Kidney epithelial cell (primary cell): ENCODE measurements at places on chromosomes 6 and 20.

DNA sequence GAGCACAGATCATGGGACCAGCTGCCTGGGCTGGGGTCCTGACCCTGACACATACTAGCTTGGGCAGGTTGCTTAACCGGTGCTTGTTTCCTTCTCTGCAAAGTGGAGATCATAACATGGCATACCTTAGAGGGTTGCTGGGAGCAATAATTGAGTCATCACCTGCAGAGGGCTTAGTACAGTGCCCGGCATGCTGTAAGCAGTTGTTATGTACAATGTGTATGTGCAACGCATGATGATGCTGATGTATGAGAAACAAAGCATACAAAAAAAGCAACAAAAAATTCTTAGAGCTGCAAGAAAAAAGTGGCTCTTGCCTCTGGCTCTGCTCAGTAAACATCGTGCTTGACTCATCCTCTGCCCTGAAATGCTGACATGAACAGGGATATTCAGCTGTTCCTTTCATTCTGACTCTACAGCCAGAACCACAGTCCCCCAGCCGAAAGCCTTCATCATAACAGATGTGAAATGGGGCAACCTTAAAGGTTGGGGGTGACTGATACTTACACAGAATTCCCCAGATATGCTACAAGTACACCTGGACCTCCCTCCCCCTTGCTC is 91.7 kb downstream of the CLIC5 start:
- DNase-seq = no peak

DNA sequence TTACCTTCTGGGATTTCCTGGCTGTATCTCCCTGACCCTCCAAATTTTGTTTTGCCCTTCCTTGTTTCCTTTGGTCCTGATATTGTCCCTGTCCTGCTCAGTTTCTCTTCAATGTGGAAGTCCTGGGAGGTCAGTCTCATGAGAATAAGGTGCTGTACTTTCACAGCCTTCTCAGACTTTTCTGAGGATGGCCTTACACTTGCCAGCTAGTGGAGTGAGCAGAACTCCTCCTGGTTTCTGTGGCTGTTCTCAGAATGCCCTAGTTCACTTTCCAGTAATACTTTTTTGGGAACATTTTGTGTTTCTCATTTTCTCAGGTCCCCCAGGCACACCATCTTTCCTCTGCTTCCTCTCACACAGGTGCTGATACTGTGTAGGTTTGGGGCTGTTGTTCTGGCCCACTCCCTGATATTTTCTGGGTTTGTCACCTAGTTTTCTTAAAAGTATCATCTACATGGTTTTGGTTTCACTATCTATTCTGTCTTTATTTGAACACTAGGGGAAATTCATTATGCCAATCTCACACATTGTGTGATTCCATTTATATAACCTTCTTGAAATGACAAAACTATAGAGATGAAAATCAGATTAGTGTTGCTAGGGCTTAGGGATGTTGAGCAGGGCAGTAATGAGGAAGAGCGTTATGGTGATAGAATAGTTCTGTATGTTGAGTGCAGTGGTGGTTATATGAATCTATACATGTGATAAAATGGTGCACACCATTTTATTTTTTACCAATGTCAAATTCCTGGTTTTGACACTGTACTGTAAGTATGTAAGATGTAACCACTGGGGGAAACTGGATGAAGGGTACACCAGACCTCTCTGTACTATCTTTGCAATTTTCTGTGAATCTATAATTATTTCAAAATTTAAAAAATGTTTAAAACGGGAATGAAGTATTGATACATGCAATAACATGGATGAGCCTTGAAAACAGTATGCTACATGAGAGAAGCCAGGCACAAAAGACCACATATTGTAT is 27.2 kb upstream of the BRPF3 start:
- no peak for DNase-seq

DNA sequence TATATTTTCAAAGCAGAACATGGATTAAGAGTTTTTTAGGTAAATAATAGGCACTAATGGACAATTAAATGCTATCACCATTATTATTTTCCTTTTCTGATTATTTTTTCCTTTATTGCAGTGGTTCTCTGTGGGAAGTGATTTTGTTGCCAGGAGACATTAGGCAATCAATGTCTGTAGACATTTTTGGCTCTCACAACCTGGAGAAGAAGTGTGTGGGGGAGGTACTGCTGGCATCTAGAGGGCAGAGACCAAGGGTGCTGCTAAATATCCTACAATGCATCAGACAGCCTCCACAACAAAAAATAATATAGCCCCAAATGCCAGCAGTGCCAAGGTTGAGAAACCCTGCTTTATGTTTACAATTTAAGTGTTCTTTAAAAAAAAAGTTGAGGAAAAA is 8.3 kb downstream of the IFNGR1 start:
- no peak for DNase-seq

DNA sequence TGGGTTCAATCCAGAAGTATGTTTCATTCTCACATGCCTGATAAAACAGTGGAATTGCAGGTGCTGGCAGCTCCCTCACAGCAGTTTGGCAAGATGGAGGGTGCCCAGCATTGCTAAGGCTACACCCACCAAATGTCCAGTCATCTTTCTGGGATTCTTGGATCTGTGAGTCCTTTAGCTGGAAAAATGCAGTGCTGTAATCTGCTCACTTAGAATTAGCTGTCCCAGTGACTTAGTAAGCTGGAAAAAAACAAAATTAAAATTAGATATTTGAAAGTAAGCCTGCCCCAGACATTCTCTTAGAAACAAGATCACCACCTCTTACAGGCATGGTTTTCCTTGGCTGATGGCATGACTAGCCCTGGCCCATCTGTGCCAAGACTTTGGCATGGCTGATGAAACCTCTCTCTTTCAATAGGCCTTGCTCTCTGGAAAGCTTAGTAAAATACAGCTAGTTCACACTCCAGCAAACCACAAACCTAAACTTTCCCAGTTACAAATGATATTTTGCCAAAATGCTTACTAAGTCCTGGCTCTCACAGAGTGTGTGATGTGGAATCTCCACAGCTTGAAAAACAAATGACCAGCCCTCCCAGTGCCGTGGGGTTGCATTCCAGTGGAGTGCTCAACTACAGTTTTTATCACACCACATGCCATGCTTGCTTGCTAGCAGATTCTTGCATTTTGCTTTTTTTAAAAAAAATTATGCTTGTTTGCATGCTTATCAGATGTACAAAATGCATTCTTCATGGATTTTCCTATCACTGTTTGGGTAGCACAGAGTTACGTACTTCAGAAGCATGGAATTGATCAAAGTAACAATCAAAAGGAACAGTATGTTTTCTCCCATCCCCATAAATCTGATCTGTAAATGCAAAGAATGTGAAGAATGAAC is 261.5 kb downstream of the EYA4 start:
- DNase-seq = peak; percentile 59

DNA sequence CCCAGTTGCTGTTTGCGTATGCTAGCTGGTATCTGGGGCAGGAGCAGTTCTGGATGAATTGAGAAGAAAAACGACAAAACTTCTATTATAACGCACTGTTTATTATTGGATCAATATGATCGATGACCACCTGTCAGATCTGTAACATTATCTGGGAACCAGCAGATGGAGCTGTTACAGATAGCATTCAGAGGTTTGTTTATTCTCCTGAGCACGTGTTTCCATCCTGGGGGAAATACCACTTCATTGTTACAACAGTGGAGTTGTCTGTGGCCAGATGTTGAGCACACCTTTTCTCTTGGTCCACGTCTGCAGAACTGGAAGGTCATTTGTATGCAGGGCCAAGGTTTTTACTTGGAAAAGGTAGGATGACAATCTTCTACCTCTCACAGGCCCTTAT is 16.0 kb upstream of the NKX2-2 start:
- no peak for DNase-seq

GRCh38 chr6:157244175-157244574 is 79.1 kb downstream of the TMEM242 start:
- no peak for DNase-seq

- DNase-seq = no peak
Measured at GRCh38 chr6:142155895-142156757, 9.1 kb downstream of the VTA1 start.

DNA sequence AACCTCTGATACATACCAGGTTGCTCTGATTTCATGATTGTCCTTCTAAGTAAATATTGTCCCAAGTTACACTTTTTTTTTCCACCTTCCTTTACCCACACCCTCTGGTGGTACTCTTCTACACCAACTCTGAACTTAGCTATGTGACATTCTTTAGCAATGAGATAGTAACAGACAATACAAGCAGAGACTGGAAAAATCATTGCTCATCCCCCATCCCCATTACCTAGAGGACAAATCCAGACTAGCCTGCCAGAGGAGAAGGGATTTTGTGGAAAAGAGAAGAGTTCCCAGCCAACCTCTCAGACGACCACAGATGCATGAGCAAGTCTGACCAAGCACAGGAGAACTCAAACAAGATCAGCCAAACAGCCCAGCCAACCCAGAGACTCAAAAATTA is 32.8 kb upstream of the TFAP2B start:
- no peak for DNase-seq

GRCh38 chr6:706146-706545 is 13.2 kb upstream of the EXOC2 start:
- DNase-seq = no peak

DNA sequence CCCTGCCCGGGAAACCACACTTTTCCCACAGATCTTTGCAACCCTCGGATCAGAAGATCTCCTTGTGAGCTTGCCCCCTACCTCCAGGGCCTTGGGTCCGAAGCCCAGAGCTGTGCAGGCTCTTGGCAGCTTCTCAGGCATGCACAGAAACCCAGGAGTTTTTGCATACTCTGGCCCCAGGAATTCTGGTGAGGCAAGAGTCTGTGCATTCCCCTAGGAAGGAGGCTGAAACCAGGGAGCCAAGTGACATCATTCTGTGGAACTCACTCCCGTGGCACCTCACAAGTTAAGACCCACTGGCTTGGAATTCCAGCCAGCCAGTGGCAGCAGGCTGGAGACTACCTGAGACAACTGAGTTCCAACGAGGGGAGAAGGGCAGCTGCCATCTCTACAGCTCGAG is 100.1 kb downstream of the TNFRSF21 start:
- no peak for DNase-seq

GRCh38 chr20:51384875-51385274 is 157.6 kb downstream of the NFATC2 start:
- no peak for DNase-seq

- no peak for DNase-seq
Measured at GRCh38 chr6:43720999-43721398, 33.4 kb upstream of the MRPS18A start.

- DNase-seq = no peak
Measured at GRCh38 chr6:128487055-128487454, 33.3 kb downstream of the PTPRK start.

DNA sequence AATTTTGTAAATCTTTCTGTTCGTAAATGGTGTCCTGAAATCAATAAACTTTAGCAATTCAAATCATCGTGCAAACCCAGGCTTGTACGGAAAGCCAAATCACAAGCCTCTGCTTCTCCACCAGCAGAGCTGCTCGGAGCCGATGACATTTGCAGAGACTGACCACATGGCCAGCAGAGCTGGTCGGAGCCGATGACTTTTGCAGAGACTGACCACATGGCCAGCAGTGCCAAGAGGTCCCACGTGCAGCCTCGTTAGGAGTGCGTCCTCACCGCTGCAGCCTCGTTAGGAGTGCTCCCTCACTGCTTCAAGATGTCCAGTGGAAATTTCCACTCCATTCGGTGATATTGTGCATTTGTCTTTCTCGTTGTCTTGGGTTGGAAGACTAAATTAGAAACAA is 28.5 kb downstream of the SMOC2 start:
- no peak for DNase-seq

- DNase-seq = no peak
Measured at GRCh38 chr6:108921547-108922361, 73.5 kb downstream of the ARMC2 start.

- DNase-seq = no peak
Measured at GRCh38 chr20:51037532-51038115, 14.7 kb upstream of the KCNG1 start.

DNA sequence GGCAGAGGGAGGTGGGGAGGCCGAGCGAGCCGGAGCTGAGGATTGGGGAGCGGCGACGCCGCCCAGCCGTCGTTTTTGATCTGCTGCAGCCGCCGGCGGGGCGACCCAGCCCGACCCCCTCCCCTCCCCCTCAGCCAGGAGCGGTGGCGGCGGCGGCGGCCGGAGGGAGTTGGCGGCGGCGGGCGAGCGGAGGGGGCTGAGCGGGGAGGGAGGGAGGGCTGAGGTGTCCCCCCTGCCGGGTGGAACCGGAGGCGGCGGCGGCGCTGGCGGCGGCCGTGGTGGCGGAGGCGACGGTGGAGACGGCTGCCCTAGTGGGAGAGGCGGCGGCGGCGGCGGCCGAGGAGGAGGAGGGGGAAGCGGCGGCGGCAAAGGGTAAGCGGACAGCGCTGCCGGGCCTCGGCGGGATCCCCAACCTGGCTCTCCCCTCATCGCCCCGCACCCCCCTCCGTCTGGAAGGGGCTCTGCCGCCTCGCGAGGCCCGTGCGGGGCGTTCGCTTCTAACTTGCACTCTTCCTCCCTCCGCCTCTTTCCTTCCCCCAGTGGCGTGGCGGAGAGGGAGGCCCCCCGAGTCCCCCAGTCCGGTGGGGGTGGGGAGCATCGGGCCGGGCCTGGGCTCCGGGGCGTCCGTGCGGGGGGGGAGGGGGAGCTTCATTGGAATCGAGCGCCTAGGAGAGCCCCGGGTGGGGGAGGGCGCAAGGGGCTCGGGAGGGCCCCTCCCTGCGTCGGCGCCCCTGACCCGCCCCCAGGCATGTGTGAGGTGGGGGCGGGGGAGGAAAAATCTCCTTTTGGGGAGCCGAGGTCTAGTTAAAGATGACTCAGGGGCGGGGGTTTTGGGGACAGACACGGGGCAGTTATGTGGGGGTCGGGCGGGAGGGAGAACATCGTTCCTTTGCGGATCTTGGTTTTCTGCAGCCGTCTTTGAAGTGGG is at the start of gene TAB2:
TAB2 (plus strand) TSS at position 69 of the 928 bp plus-strand sequence. CDS start 52,286 bp downstream, outside the sequence.
- no peak for DNase-seq

GRCh38 chr6:43943781-43944250 is 173.8 kb downstream of the VEGFA start:
- no peak for DNase-seq

DNA sequence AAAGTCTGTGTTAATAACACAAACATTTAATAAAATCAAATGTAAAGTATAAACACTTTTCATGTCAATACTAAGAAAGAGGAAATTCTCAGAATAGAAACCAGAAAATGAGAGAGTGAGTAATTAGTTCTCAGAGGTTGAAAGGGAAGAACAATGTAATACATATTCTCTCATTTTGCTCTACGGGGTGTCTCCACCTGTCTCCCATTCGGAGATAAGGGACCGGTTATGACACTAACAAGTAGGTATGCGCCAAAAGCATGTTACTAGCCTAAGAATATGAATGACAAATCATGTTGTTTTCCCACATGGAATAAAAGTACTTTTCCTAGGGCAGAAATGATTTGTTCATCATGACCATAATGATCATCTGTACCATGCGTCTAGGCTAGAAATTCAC is 35.6 kb upstream of the PRELID3B start:
- no peak for DNase-seq
